ENCODE measurements at places on chromosomes 16 and 17. TPM values are rescaled to one million over a fixed set of nuclear protein-coding genes. Genes with fewer than 3 reads are reported as not detected.

DNA sequence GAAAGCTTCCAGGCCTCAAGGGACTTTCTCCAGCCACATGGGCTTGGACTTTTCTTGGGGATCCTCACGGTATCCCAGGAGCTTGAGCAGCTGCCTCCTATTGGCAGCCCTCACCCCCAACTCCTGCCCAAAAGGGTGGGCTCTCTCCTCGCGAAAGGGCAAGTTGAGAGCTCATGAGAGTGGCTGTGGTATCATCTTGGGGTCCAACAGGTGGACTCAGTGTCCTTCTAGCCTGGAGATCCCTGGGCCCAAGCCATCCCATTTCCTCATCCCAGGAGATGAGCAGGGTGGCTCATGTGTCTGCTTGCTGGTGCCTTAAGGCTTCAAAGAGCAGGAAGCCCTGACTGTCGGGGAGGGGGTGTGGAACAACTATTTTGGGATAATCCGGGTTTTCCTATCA lies 17.7 kb downstream of the TBX4 start:
- H3K36me3 ChIP-seq, result no peaks in the 10 kb centered on the region
- peaks cover 3% of the 10 kb centered on the region for H3K27me3 ChIP-seq
- H3K4me3 ChIP-seq, result no peak overlapping the region
- no peak overlapping the region for H3K27ac ChIP-seq

- H3K27me3 ChIP-seq, result no peaks in the 10 kb centered on the region
- H3K36me3 ChIP-seq, result no peaks in the 10 kb centered on the region
- H3K4me1 ChIP-seq, result no peaks in the 10 kb centered on the region
- H3K27ac ChIP-seq, result no peak overlapping the region
- DNase-seq, result no peak
These were observed 374.3 kb upstream of the GOT2 start for GRCh38 chr16:59108374-59108773.

- no peak overlapping the region for H3K27ac ChIP-seq
- H3K4me1 ChIP-seq, result peaks cover 15% of the 10 kb centered on the region
- peaks cover 24% of the 10 kb centered on the region for H3K36me3 ChIP-seq
- no peaks in the 10 kb centered on the region for H3K27me3 ChIP-seq
- no peak for DNase-seq
These were observed 7.1 kb downstream of the NKIRAS2 start for GRCh38 chr17:42026857-42027589.

DNA sequence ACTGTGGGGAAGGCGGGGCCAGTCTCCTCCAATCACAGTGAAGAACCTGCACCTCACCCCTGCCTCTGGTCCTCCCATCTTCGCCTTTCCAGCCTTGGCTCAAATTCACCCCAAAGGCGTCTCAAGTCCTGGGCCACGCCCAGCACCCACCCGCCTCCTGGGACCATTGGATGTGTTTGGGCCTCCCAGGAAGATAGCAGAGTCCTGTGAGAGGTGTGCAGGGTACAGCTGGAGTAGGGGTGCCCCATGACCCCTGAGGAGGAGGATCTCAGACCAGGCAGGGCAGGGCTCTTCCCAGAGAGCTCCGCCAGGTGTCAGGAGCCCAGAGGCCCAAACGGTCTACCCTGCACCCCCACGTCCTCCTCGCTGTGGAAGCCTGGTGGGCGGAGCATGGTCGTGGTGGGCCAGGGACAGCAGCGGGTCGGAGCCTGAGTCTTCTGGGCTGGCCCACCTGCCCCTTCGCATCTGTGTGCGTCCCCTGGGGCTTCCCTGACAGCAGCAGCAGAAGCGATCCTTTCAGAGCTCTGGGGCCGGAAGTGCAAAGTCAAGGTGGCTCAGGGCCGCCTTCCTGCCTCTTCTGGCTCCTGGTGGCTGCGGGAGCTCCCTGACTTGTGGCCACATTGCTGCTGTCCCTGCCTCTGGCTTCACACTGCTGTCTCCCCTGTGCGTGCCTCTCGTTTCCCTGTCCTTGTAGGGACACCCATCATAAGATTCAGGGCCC lies 34.9 kb upstream of the ZNF469 start:
- H3K4me1 ChIP-seq, result no peaks in the 10 kb centered on the region
- no peaks in the 10 kb centered on the region for H3K27me3 ChIP-seq
- H3K36me3 ChIP-seq, result no peaks in the 10 kb centered on the region
- H3K4me3 ChIP-seq, result no peak overlapping the region
- no peak for DNase-seq

TMEM101 gene
- 41.9 TPM for total RNA-seq

DNA sequence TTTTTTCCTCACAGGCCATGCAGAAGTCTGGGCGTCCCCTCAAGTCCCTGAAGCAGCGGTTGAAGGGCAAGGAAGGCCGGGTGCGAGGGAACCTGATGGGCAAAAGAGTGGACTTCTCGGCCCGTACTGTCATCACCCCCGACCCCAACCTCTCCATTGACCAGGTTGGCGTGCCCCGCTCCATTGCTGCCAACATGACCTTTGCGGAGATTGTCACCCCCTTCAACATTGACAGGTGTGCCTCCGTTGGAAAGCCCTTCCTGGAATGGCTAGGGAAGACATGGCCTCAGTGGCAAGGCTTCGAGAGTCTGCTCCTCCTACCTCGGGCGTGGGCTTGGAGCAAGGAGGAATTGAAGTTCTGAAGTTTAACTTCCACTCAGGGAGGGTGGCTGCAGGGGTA lies 13.5 kb downstream of the POLR2A start:
- H3K36me3 ChIP-seq, result peaks cover 70% of the 10 kb centered on the region
- no peaks in the 10 kb centered on the region for H3K27me3 ChIP-seq
- no peaks in the 10 kb centered on the region for H3K4me1 ChIP-seq
- H3K4me3 ChIP-seq, result no peak overlapping the region

DNA sequence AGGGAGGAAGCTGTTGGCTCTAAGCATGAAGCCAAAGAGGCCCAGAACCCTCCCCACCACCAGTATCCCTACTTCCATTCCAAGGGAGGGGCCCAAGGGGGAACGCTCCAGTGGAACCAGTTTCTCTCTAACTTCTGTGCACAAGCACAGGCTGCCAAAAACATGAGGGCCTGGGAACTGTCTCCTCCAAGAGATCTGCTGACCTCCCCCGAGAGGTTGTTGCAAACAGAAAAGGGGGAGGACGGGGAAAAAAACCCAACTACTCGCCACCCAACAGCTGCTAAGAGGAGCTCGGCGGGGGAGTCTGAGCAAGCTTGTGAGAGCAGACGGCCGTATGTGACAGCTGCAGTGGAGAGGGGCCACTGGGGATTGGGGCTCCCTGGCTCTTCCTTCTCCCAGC lies 15.7 kb upstream of the SLC35B1 start:
- peaks cover 22% of the 10 kb centered on the region for H3K4me1 ChIP-seq
- no peak overlapping the region for H3K4me3 ChIP-seq
- peak overlapping the region; percentile 16 for H3K27ac ChIP-seq
- H3K27me3 ChIP-seq, result no peaks in the 10 kb centered on the region
- H3K36me3 ChIP-seq, result peaks cover 28% of the 10 kb centered on the region
- DNase-seq, result no peak

DNA sequence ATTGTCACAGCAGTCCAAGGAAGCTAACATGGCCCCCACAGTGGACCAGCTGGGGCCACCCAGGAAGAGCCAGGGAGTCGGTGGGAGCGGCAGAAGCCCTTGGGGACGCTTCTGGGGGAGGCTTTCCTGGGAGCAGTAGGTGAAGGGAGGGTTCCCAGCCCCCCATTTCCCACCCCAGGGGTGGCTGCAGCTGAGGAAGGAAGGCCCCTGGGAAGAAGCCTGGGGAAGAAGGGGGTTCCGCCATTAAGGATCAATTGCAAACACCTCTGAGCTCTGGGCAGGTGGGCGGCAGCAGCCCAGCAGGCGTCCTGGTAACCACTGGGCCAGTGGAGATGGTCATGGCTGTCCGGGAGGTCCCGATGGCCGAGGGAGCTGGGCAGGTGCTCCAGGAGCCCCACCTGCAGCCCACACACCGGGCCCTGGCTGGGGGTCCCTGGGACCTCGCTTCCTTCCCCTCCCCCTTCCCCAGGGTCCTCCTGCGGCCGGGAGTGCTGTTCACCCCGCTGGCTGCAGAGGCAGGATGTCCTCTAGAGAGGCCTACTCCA lies 592 bp upstream of the PERCC1 start:
- H3K4me1 ChIP-seq, result peaks cover 11% of the 10 kb centered on the region
- no peak for DNase-seq
- no peaks in the 10 kb centered on the region for H3K27me3 ChIP-seq

GRCh38 chr16:20026361-20027072 lies 47.2 kb downstream of the GPR139 start:
- H3K27ac ChIP-seq, result no peak overlapping the region
- no peaks in the 10 kb centered on the region for H3K36me3 ChIP-seq
- H3K27me3 ChIP-seq, result no peaks in the 10 kb centered on the region
- DNase-seq, result no peak

ZNF385C gene
- total RNA-seq, result 0.60 TPM

GRCh38 chr16:88303890-88304819 lies 78.6 kb upstream of the ZNF469 start:
- H3K4me1 ChIP-seq, result peaks cover 28% of the 10 kb centered on the region
- H3K27ac ChIP-seq, result peak overlapping the region; percentile 15
- H3K4me3 ChIP-seq, result no peak overlapping the region
- DNase-seq, result no peak
- no peaks in the 10 kb centered on the region for H3K36me3 ChIP-seq

DNA sequence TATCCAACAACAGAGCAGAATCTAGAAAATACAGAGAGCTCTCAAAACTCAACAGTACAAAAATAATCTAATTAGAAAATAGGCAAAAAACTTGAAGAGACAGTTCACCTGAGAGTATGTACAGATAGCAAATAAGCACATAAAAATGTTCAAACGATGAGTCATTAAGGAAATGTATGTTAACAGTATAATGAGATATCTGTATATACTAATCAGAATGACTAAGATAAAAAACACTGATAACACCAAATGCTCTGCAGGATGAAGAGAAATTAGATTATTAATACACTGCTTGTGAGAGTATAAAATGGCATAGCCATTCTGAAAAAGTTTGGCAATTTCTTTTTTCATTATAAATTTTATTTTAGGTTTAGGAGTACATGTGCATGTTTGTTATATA lies 1307.6 kb upstream of the GOT2 start:
- H3K4me1 ChIP-seq, result no peaks in the 10 kb centered on the region
- DNase-seq, result no peak
- no peak overlapping the region for H3K27ac ChIP-seq
- no peaks in the 10 kb centered on the region for H3K36me3 ChIP-seq
- no peaks in the 10 kb centered on the region for H3K27me3 ChIP-seq

- no peaks in the 10 kb centered on the region for H3K4me1 ChIP-seq
- no peak overlapping the region for H3K27ac ChIP-seq
- no peaks in the 10 kb centered on the region for H3K36me3 ChIP-seq
- DNase-seq, result no peak
- H3K4me3 ChIP-seq, result no peak overlapping the region
These were observed 2.0 kb upstream of the KRT38 start for GRCh38 chr17:41442739-41443138.

- H3K4me3 ChIP-seq, result no peak overlapping the region
- no peaks in the 10 kb centered on the region for H3K27me3 ChIP-seq
- peaks cover 51% of the 10 kb centered on the region for H3K4me1 ChIP-seq
- H3K27ac ChIP-seq, result peak overlapping the region; percentile 87
These were observed 13.8 kb downstream of the IL4R start for GRCh38 chr16:27327586-27327915.

DNA sequence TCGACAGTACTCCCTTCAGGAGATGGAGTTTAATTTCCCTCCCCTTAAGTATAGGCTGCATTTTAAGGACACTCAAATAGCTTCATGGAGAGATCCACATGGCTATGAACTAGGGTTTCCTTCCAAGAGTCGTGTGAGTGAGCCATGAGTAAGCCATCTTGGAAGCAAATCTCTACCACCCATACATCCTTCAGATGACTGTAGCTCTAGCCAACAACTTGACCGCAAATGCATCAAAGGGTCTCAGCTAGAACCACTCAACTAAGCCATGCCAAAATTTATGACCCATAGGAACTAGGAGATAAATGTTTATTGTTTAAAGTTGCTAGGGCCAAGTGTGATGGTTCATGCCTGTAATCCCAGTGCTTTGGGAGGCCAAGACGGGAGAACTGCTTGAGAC lies 43.4 kb downstream of the METTL16 start:
- no peak for DNase-seq
- peaks cover 72% of the 10 kb centered on the region for H3K36me3 ChIP-seq
- no peak overlapping the region for H3K27ac ChIP-seq
- H3K27me3 ChIP-seq, result no peaks in the 10 kb centered on the region
- no peaks in the 10 kb centered on the region for H3K4me1 ChIP-seq

SP6 gene
- total RNA-seq, result 15.5 TPM

USH1G gene
- total RNA-seq, result 1.4 TPM

CCL5 gene
- not detected for total RNA-seq

- no peak for DNase-seq
- H3K27me3 ChIP-seq, result peaks cover 12% of the 10 kb centered on the region
- H3K27ac ChIP-seq, result no peak overlapping the region
- no peak overlapping the region for H3K4me3 ChIP-seq
- H3K4me1 ChIP-seq, result no peaks in the 10 kb centered on the region
These were observed 51.8 kb upstream of the JPH3 start for GRCh38 chr16:87550495-87550961.

DNA sequence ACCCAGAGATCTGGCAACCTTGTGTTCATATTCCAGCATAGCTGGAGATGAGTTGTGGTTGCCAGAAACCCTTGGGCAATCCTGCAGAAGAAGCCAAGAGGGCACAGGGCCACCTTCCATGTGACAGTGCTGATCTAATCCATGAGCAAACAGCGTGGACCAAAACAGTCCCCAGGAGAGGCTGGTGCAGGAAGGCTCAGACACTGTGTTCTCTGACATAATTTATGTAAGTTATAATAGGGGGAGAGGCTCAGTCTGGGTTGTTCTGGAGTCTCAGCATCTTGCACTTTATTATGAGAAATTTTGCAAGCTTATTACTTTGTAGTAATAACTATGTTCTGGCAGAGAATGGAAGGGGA lies 273.9 kb downstream of the HAPSTR1 start:
- H3K27ac ChIP-seq, result no peak overlapping the region
- DNase-seq, result peak; percentile 84
- H3K27me3 ChIP-seq, result no peaks in the 10 kb centered on the region

DNA sequence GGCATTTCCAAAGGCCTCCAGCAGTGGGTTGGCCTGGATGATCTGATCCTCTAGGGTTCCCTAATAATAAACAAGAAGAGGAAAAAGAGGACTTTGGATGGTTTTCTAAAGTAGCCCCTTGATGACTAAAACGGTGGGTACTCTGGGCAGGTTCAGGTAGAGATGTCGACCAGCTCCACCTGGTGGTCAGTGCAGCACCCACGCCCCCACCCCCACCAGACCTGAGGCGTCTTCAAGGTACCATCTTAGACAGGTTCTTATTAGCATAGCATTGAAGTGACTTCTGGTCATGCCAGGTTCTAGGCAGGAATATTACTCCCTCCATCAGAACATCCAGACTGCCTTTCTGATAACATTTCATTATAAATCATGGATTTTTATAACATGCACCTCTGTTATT lies 15.0 kb downstream of the MYH13 start:
- H3K27me3 ChIP-seq, result no peaks in the 10 kb centered on the region
- H3K27ac ChIP-seq, result no peak overlapping the region
- no peaks in the 10 kb centered on the region for H3K36me3 ChIP-seq
- no peaks in the 10 kb centered on the region for H3K4me1 ChIP-seq

GRCh38 chr17:4735876-4736651 lies 3.6 kb upstream of the ZMYND15 start:
- no peak for DNase-seq
- peaks cover 30% of the 10 kb centered on the region for H3K4me1 ChIP-seq
- H3K36me3 ChIP-seq, result peaks cover 20% of the 10 kb centered on the region
- H3K4me3 ChIP-seq, result no peak overlapping the region
- no peaks in the 10 kb centered on the region for H3K27me3 ChIP-seq
- H3K27ac ChIP-seq, result no peak overlapping the region

- H3K36me3 ChIP-seq, result no peaks in the 10 kb centered on the region
- H3K4me1 ChIP-seq, result no peaks in the 10 kb centered on the region
- no peak overlapping the region for H3K4me3 ChIP-seq
- peaks cover 72% of the 10 kb centered on the region for H3K27me3 ChIP-seq
- no peak overlapping the region for H3K27ac ChIP-seq
- DNase-seq, result no peak
These were observed 144.1 kb downstream of the RBFOX3 start for GRCh38 chr17:79466562-79467350.

- peak within 1 kb of the TSS; percentile 64 for H3K4me3 ChIP-seq
- no peak for DNase-seq
- peaks cover 37% of the 10 kb centered on the region for H3K4me1 ChIP-seq
- peak within 1 kb of the TSS; percentile 77 for H3K27ac ChIP-seq
- H3K36me3 ChIP-seq, result no peaks in the 10 kb centered on the region
These were observed at the start of gene RAC3 for GRCh38 chr17:82031303-82031884. Gene RAC3 (plus strand): TSS chr17:82031678. CDS start chr17:82031762, 84 bp downstream.

Data from suprapubic skin (tissue), 4 donors.